ENCODE measurements at places on chromosomes 2 and 18.

GRCh38 chr18:56112013-56112749 lies 524.2 kb upstream of the TCF4 start:
- DNase-seq = no peak

DNA sequence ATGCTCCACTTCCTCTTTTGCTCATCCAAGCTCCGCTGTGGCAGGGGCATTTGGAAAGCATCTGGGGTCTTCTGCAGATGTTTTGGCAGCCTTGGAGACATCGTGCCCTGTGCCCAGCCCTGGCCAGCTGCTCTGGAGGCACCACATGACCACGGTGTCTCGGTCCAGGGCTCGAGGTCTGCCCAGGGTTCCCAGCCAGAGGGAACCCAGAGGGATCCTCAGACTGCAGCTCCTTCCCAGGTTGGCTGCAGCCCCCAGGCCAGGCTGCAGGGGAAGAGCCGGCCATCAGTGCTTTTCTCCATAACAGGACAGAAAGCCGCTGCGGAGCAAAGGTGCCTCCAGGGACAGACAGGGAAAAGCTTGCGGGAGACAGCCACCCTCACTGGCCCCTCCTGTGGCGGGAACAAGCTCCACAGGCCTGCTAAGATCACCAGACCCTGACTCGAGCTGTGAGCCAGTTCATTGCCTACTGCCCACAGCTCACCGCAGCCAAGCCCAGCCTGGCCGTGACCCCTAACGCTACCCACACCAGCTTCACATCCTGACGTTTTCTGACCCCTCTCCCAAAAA lies 74.7 kb downstream of the SMAD7 start:
- no peak for DNase-seq

DNA sequence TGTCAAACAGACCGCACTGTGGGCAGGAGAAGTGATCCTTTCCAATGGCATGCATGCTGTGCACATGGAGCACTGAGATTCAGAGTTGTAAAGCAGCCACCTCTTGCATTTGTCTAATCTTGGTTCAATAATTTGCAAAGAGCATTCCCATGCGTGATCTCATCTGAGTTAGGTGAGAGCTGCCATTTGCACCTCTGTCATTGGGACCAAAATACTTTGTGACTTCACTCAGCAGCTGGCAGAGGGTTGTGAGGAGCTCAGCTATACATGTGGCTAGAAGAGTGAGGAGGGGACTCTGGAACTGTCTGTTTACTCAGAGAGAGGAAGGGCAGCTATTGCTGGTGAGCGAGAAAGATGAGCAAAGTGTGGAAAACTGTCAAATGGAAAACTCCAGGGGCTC lies 265.1 kb upstream of the TNP1 start:
- no peak for DNase-seq

- no peak for DNase-seq
Observed at GRCh38 chr18:69843015-69843414, 104.7 kb downstream of the CD226 start.
